ENCODE measurements at places on chromosomes 4 and X.
A peak's percentile ranks its signal among the peaks of the same experiment; 100 is the strongest.

- no peak for DNase-seq
These were observed 152.6 kb upstream of the HAND2 start for GRCh38 chr4:173682609-173683008.

GRCh38 chrX:40102393-40103381 lies 4.9 kb upstream of the BCOR start:
- DNase-seq, result no peak

DNA sequence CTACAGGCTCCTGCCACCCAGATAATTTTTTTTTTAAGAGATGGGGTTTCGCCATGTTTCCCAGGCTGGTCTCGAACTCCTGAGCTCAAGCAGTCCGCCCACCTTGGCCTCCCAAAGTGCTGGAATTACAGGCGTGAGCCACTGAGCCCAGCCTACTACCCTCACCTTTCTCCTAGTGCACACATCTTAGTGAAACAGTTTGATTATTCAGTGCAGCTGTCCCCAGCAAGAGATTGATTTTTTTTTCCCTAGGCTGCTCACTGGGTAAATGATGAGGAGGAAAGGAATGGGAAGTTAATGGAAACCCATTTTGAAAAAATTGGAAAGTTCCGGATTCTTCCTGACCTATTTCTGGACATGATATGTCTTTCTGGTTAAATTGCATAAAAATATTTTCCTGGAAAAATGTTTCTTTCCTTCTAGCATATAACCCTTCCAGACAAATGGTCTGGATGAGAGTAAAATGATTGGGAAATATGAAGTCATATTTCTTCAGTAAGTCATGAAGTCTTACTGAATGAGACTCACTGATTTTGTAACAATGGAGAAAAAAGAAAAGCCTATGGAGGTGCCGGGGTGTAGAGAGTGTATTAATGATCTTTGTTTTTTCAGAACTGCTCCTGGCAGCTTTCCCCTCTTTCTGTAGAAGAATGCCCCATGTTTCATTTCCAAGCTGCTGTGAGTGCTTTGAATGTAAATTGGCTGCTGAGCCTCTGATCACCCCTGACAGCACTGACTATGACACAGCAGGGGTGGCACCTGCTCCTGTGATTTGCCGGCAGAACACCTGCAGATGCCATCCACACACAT lies 19.5 kb upstream of the ZNF41 start:
- no peak for DNase-seq

DNA sequence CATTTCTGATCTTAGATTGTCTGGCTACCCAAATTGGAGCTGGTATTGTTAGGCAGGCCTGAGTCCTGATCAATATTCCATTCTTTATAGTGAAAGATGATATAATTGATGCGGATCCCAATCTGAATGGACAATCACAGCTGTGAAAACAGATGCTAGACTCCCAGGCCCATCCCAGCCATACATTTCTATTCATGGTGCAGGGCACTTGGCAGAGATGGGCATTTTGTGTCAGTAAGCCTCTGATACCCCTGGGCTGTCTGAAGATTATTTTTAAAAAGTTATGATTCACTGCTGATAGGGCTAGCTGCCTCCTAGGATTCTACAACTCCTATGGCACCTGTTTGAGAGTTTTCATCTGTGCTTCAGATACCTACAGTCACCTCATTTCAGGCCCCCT lies 61.2 kb upstream of the TSPAN7 start:
- no peak for DNase-seq

DNA sequence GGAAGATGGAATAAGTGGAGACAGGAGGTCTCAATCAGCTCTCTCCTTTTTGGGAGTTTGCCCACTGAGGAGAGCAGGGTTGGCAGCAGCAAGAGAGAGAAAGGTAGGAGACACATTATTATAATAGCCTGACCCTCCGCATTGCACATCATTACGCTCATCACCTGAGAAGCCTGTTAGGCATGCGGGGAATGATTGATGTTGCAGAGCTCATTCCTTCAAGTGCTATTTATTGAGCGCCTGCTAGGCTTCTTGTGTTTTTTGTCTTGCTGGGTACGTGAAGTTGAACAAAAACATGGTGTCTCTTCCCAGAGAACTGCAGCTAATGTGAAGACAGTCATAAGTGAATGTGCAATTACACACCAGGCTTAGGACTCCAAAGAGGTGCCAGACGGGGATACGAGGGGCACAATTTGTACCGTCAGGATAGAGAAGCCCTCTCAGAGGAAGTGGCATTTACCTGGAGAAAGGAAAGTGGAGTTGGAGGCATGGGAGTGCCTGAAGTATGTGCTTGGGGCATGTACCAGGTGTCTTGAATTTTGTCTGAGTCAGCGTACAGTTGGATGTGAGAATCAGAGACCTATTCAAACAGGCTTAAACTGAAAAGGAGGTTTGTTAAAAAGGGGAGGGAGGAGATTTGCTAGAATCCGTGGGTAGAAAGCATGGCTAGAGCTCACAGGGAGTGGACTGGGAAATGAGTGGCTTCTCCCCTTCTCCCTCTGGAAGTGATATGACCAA lies 90.2 kb upstream of the SOD3 start:
- no peak for DNase-seq

- peak; percentile 58 for DNase-seq
These were observed 94.7 kb downstream of the SEL1L3 start for GRCh38 chr4:25767877-25768725.

- DNase-seq, result no peak
These were observed 503.0 kb upstream of the BOD1L1 start for GRCh38 chr4:14130551-14130950.

DNA sequence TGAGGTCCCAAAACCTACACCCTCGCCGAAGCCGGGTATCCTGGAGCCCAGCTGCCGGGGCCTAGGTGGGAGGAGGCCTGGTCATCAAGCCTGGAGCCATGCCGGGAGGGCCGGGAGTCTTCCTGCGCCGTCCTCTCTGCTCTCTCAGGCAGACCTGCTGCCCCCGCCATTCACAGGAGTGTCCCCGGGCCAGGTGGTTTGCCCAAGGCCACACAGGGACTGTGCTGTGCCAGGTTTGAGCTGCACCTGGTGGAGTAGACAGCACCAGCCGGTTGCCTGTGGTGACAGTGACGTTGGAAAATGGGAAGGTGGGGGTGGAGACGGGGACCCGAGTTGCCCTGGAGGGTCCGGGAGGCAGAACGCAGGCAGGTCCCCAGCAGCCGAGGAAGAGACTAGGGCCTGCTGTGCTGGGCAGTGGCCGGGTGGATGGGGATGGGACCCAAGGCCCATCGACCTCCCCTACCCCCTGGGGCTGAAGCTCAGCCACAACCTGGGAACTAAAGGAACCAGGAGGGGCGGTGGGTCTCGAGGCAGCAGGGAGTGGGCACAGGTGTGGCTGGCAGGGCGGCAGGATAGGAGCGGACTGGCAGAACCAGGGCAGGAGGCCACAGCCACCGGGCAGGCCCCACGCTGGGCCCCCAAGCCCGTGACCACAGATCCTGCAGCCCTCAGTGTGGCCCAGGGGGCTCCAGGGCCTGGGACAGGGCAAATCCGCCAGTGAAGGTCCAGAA lies 9.5 kb downstream of the DOK7 start:
- no peak for DNase-seq

DNA sequence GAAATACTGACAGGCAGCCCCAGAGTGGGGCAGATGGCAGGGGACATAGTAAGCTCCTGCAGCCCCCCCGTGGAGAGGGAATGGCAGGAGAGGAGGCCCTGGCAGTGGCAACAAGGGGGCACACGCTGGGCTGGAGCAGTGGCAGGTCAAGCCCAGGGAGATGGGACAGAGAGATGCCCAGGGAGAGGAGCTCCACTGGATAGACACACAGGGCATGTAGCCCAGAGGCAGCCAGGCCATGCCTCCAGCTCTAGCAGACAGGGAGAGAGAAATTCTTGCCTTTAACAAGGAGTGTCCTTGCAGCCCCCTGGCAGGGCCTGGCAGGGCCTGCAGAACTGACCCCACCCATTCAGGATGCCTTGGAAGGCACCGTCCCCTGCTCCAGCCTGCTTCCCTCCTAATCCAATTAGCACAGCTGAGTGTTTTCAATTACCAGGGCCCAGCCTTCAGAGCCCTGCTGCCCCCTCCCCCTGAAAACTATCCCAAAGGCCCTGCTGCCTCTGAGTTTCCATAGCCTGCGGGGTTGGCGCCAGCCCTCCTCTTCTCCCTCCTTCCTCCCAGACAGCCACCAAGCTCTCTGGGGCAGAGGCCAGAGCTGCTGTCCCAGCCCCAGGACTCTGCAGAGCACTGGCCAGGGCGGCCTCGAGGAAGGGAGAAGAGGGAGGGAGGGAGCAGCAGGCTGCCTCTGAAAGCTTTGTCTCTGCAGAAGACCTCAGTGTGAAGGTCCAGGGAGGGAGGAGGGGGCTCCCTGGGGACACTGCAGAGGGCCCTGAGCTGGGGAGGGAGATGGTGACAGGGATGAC lies 12.5 kb downstream of the L1CAM start:
- no peak for DNase-seq

- no peak for DNase-seq
These were observed 112.4 kb upstream of the TLR3 start for GRCh38 chr4:185956544-185956940.

DNA sequence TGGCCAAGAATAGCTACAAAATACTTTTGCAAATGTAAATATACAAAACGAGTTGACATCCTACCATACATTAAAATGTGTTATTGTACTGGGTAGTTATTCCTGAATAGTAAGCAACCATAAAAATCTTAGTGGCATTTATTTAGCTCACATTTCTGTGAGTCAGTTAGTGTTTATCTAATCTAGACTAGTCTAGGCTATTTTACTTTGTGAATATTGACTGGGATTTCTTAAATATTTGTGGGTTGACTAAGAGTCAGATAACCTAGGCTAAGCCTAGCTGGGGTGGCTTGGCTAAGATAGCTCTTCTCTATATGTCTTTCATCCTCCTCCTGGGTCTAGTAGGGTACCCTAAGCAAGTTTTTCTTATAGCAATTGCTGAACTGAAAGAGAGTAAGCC lies 543.8 kb upstream of the DIAPH2 start:
- no peak for DNase-seq

DNA sequence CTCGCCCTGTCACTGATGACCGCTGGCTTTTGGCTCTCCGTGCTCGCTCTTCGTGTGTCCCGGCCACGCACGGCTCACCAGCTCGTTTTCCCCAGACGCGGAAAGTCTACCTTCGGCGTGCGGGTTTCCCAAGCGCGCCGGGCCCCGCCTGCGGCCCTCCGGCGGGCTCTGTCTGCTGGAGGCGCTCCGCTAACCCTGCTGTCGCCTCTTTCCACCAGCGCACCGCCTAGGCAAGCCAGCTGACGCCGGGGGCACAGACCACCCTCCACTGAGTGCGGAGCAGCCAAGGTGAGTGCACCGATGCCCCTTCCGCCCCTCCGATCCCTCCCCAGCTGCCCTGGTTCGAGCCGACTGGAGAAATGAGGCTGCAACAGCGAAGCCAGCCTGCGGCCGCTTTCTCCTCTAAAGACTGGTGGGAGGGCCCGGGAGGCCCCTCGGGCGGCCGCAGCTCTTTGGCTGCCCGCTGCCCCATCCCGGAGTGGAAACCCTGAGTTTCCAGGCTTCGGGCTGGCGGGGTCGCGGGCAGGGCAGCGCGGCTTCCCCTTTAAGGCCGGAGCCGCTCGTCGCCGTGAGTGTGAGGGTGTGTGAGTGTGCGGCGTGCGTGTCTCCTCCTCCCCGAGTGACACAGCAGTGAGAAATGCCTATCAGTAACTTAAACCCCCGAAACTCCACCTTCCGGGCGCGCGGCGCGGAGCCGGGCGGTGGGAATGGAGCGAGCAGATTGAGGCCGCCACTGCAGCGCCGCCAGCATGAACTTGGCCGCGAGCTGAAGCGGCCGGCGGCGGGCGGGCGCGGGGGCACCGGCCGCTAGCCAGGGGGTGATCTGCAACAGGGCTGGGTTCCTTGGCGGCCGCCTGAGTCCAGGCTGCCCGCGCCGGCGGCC lies at the start of gene MAMLD1:
Gene MAMLD1, plus strand, starts transcription at position 719 of the 883 bp plus-strand sequence. CDS start 82,200 bp downstream, outside the sequence.
- DNase-seq, result peak; percentile 18

- DNase-seq, result no peak
These were observed 172.8 kb downstream of the ATG4A start for GRCh38 chrX:108264376-108264775.
